SJCRH30 (cell line): ENCODE measurements at places on chromosomes 16 and 17.

GRCh38 chr16:67241008-67241900, 6.0 kb downstream of the FHOD1 start:
- peak overlapping the region; percentile 40 for H3K27ac ChIP-seq
- peaks cover 12% of the 10 kb centered on the region for H3K36me3 ChIP-seq
- DNase-seq = peak; percentile 59

- H3K27ac ChIP-seq = no peak overlapping the region
- H3K4me1 ChIP-seq = no peaks in the 10 kb centered on the region
- no peaks in the 10 kb centered on the region for H3K27me3 ChIP-seq
- H3K4me3 ChIP-seq = no peak overlapping the region
Measured at GRCh38 chr16:5653041-5653440, 555.4 kb upstream of the EEF2KMT start.

GRCh38 chr17:76360461-76360860, 6.7 kb upstream of the PRPSAP1 start:
- DNase-seq = no peak
- peaks cover 16% of the 10 kb centered on the region for H3K4me1 ChIP-seq
- no peaks in the 10 kb centered on the region for H3K36me3 ChIP-seq
- no peaks in the 10 kb centered on the region for H3K27me3 ChIP-seq
- no peak overlapping the region for H3K4me3 ChIP-seq
- H3K27ac ChIP-seq = no peak overlapping the region

DNA sequence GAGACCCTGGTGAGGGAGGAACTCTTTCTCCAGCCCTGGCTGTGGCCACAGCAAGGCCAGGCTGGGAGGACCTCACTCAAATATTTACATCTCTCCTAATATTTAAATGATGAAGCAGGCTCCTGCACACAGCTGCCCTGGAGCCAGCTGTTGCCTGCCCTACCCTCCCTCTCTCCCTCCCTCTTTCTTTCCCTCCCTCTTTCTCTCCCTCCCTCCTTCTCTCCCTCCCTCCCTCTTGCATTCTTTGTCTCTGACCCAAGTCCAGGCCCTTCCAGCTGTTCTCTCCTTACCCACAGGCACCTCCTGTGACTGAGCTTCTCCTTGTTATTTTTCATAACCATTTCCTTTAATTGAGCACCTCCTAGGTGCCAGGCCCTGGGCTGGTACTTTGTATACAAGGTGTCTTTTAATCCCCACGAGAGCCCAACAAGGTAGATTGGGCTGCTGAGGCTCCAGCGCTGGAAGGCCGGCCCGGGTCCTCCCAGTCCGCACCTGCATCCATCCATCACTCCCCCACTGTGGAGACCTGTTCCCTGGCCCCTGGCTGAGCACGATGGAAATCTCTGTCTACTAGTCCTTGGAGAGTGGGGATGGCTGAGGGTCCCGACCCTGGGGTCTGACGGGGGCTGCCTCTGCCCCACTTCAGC, 242.3 kb downstream of the SEC14L1 start:
- peaks cover 3% of the 10 kb centered on the region; the same call in 1 of the 2 replicates for H3K36me3 ChIP-seq
- DNase-seq = peak; percentile 95
- H3K4me1 ChIP-seq = peaks cover 63% of the 10 kb centered on the region
- no peak overlapping the region for H3K4me3 ChIP-seq

DNA sequence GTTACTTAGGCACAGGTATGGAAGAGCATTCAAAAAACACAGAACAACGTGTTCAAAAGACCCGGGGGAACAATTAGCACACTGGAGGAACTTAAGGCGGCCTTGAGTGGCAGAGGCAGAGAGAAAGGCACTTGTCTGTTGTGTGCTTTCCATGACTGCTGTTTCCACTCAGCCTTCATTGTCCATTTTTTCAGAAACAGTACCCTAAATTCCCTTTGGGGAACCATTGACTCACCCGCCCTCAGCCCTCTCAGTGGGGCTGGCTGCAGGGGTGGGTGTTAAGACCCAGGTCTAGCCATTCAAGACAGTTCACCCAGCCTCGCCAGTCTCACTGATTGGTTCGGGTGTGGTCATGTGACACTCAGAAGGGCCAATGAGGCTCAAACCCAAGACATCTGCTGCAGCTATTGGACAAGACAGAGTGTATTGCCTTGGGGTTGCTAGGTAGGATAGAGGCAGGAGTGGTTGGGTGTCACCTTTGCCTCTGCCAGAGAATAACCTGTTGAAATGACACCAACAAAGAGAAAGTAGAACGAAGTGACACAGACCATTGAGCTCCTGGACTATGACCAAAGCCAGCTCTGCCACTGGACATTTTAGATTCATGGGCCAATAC, 19.6 kb upstream of the CEP20 start:
- peak; percentile 61 for DNase-seq
- no peak overlapping the region for H3K27ac ChIP-seq
- H3K4me1 ChIP-seq = no peaks in the 10 kb centered on the region
- H3K4me3 ChIP-seq = no peak overlapping the region
- H3K36me3 ChIP-seq = no peaks in the 10 kb centered on the region

DNA sequence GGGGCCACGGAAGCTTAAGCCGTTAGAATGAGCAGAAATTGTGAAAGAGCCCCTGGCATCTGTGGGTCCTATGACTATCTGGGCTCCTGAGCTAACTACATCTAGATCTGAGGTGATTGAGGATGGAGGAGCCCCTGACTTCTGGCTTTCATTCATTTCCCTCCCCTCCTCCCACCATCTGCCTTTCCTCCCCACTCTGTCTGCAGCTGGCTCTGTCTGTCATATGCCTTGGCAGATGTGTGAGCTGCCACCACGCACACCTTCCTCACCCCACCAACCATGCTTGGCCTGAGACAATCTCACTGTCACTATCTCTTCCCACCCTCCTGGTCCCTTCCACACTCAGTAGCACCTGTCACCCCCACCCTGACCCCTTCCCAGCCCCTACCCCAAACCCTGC, 5.1 kb downstream of the CD300E start:
- no peak overlapping the region for H3K4me3 ChIP-seq
- H3K36me3 ChIP-seq = no peaks in the 10 kb centered on the region
- H3K4me1 ChIP-seq = peaks cover 6% of the 10 kb centered on the region; the same call in 1 of the 2 replicates

DNA sequence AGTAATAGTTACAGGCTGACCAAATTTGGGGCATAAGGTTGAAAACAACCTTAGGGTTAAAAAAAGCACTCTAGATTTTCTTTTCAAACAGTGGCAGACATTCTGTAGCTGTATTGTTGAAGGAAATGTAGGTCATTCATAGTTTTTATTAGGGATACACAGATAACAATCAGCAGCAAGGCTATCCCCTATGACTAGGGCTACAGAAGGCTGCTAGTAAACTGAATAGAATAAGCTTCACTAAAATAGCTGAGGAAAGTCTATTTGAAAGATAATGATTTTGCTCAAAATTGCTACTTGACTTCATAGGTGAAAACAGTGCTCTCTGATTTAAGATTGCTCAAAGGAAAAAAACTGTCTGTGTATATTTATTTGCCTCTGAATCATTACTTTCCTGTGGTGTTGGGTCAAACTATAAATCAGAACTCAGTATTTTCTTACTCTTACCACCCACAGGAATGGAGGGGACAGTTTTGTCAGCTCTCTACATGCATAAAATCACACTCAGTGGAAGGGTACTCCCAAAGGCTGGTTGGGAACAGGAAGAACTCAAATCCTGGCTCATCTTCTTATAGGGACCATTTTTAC, 24.8 kb downstream of the RPGRIP1L start:
- H3K36me3 ChIP-seq = peaks cover 5% of the 10 kb centered on the region; the same call in 1 of the 2 replicates
- no peaks in the 10 kb centered on the region for H3K4me1 ChIP-seq
- no peak overlapping the region for H3K27ac ChIP-seq
- no peaks in the 10 kb centered on the region for H3K27me3 ChIP-seq
- H3K4me3 ChIP-seq = no peak overlapping the region
- DNase-seq = no peak

DNA sequence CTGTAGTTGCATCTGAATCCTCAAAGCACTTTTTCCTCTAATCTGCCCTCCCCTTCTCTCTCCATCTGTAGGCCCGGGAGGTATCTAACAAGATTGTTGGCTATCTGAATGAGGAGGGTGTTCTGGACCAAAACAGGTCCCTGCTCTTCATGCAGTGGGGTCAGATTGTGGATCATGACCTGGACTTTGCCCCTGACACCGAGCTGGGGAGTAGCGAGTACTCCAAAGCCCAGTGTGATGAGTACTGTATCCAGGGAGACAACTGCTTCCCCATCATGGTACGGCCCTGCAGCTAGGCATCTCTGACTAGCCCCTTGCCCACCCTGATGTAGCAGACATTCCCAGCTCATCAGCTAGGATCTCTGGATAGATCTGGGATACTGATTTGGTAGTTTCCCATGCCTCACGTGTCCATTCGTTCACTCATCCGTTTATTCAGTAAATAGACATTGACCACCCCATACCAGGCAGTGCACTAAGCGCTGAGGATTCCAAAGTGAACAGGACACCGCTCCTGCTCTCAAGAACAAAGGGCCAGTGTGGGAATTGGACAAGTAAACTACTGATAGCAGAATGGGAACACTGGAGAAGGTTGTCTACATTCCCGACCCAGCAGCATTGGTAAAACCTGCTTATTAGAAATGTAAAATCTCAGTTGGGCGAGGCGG, 12.1 kb downstream of the LPO start:
- DNase-seq = no peak
- H3K27ac ChIP-seq = no peak overlapping the region
- H3K4me1 ChIP-seq = no peaks in the 10 kb centered on the region; the same call in 1 of the 2 replicates
- no peak overlapping the region for H3K4me3 ChIP-seq

DNA sequence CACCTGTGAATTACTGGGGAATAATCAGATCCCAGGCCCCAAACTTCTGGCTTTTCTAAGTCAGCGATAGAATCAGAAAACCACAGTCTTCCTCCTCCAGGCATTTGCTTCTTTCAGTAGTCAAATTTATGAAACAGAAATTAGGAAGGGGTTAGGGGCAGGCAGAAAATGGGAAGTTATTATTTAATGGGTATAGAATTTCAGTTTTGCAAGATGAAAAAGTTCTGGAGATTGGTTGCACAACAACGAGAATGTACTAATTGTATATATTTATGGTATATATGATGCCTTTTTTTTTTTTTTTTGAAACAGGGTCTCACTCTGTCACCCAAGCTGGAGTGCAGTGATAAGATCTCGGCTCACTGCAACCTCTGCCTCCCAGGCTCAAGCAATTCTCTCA, 23.5 kb downstream of the ORC6 start:
- no peaks in the 10 kb centered on the region for H3K27me3 ChIP-seq
- H3K4me3 ChIP-seq = no peak overlapping the region

- H3K27me3 ChIP-seq = no peaks in the 10 kb centered on the region
- DNase-seq = no peak
- no peak overlapping the region for H3K4me3 ChIP-seq
- H3K27ac ChIP-seq = no peak overlapping the region
Measured at GRCh38 chr17:70332356-70333210, 163.3 kb downstream of the KCNJ2 start.

- DNase-seq = no peak
- no peak overlapping the region for H3K27ac ChIP-seq
- H3K4me3 ChIP-seq = no peak overlapping the region
- H3K36me3 ChIP-seq = no peaks in the 10 kb centered on the region
Measured at GRCh38 chr16:5186381-5186903, 88.8 kb upstream of the EEF2KMT start.

- no peaks in the 10 kb centered on the region for H3K4me1 ChIP-seq
- no peaks in the 10 kb centered on the region for H3K27me3 ChIP-seq
- H3K27ac ChIP-seq = no peak overlapping the region
- no peak for DNase-seq
Measured at GRCh38 chr17:32551186-32551955, 64.6 kb downstream of the CDK5R1 start.

GRCh38 chr16:52581530-52581929, 34.6 kb upstream of the TOX3 start:
- no peaks in the 10 kb centered on the region for H3K27me3 ChIP-seq
- no peaks in the 10 kb centered on the region for H3K4me1 ChIP-seq
- H3K36me3 ChIP-seq = no peaks in the 10 kb centered on the region
- DNase-seq = no peak

DNA sequence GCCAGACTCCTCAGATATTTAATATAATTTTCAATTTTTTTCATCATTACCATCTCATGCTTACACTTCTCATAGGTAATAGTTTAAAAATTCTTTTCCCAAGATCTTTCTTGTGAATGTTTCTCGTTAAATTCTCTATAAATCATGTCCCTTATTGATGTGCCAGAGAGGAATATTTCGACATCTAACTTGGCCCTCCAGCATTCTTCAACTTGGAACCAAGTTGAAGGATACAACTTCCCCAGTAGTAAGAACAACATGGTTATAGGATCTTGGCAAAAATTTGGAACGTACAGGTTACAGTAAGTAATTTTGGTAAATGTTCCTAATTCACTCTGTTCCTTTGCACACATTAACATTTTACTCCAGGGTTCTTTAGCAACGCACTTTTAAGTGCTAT, 731.8 kb downstream of the CDH11 start:
- DNase-seq = no peak
- H3K4me3 ChIP-seq = no peak overlapping the region
- no peaks in the 10 kb centered on the region; the same call in 1 of the 2 replicates for H3K4me1 ChIP-seq
- no peak overlapping the region for H3K27ac ChIP-seq

DNA sequence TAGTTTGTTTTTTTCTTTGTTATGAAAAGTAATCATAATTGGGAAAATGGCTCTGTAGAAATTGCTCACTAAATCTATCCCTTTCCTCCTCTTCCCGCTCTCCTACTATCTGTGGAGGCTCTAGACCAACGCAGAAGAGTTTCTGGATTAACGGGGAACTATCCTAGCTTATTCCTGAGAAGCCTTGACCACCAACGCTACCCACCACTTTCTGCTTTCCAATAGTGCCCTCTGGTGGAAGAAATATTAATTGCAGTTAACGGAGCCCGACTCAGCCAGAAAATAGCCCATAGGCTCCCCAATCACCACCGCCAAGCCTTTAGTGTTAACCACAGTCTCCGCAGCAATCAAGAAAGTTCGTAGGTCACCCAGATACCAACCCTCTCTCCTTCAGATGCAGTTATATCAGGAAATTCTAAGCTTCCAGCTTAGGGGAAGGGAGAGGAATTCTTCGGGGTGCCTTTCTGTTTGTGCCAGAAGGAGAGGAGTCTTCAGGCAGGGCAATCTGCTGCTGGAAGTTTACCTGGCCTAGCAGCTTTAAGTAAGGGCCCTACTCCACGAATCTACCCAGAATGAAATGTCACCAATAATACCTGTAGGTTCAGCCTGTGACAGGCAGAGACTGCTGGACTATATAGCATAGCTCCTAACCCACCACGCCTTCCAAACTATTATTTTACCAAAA, 23.0 kb upstream of the NSRP1 start:
- peaks cover 14% of the 10 kb centered on the region for H3K4me1 ChIP-seq
- H3K4me3 ChIP-seq = no peak overlapping the region
- peak; percentile 64 for DNase-seq
- H3K27me3 ChIP-seq = no peaks in the 10 kb centered on the region
